Activated CD8-positive, alpha-beta T cell treated with anti-CD3 and anti-CD28 coated beads for 36 hours (primary cell): ENCODE measurements at places on chromosomes 11 and 22. TPM values are rescaled to one million over a fixed set of nuclear protein-coding genes. Genes with fewer than 3 reads are reported as not detected.

DNA sequence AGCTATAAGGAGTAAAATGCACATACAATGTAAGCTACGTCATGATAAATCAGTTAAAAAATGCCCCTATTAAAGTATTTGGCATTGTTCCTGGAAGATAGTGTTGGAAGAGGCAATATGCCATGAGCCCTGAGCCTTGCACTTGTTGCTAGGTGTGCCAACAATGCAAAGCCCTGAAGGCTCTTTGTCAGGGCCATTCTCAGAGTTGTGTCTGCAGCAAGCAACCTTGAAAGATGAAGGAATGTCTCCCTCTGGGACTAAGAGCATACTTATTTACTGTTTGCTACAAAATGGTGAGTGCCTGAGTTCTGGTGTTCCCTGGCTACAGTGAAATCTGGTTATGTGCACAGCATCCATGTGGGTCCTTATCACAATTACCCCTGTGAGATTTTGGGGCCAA, 322.3 kb upstream of the FAT3 start:
- no peak for DNase-seq
- no peaks in the 10 kb centered on the region for H3K36me3 ChIP-seq
- H3K27ac ChIP-seq = no peak overlapping the region
- H3K4me1 ChIP-seq = no peaks in the 10 kb centered on the region

GRCh38 chr22:32122899-32123298, 36.2 kb downstream of the C22orf42 start:
- H3K27me3 ChIP-seq = no peaks in the 10 kb centered on the region
- H3K36me3 ChIP-seq = no peaks in the 10 kb centered on the region
- H3K4me1 ChIP-seq = peaks cover 7% of the 10 kb centered on the region

GRCh38 chr22:35452351-35452781, 52.4 kb downstream of the MCM5 start:
- no peak overlapping the region for H3K4me3 ChIP-seq
- no peak for DNase-seq
- H3K27ac ChIP-seq = no peak overlapping the region
- peaks cover 2% of the 10 kb centered on the region for H3K4me1 ChIP-seq

- H3K27me3 ChIP-seq = no peaks in the 10 kb centered on the region
- H3K36me3 ChIP-seq = peaks cover 88% of the 10 kb centered on the region
- peak overlapping the region; percentile 97 for H3K27ac ChIP-seq
- H3K4me3 ChIP-seq = peak overlapping the region; percentile 93
- DNase-seq = peak; percentile 94
Observed at GRCh38 chr11:35146074-35146521, 7.1 kb downstream of the CD44 start.

DNA sequence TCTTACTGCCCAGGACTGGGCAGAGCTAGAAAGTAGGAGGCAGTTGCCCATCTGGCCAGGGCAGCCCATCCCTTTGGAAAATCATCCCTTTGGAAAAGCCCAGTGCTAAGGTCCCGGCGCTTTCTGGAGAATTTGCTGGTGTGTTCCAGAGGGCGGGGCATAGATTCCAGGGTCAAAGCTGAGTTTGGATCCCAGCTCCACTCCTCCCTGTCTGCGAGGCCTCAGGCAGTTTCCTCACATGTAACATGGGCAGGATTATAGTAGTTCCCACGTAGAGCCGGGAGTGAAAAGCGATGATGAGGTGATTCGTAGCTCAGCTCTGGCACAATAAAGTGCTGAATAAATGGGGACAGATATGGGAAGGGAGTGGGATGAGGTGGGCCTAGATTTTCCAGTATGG, 31.4 kb upstream of the LRRC10B start:
- H3K36me3 ChIP-seq = peaks cover 6% of the 10 kb centered on the region
- no peak for DNase-seq
- H3K4me1 ChIP-seq = peaks cover 15% of the 10 kb centered on the region

GRCh38 chr22:19717691-19718455, 3.6 kb downstream of the SEPTIN5 start:
- peak overlapping the region; percentile 69 for H3K4me3 ChIP-seq
- peaks cover 6% of the 10 kb centered on the region for H3K4me1 ChIP-seq
- no peaks in the 10 kb centered on the region for H3K36me3 ChIP-seq
- DNase-seq = peak; percentile 79
- H3K27me3 ChIP-seq = peaks cover 28% of the 10 kb centered on the region
- H3K27ac ChIP-seq = no peak overlapping the region

DNA sequence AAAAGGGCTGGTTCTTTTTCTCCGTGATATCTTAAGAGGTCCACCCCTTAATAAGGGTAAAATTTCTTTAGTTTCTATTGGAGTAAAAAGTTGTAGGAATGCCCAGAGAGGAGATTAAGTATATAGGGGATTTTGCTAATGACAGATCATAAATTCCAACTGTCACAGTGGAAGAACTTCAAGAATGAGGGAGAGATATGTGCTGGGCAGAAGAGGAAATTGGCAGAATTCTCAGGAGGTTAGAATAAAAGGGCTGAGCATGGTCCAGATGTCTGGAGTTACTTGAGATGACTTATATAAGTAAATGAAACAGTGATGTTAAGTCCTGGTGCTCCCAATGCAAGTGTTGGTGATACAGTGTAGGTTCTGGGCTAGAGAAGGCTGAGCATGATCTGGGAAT, 417.6 kb upstream of the ARHGAP42 start:
- H3K4me3 ChIP-seq = no peak overlapping the region
- no peaks in the 10 kb centered on the region for H3K36me3 ChIP-seq
- H3K4me1 ChIP-seq = no peaks in the 10 kb centered on the region
- no peaks in the 10 kb centered on the region for H3K27me3 ChIP-seq

Gene MMP12
- not detected for total RNA-seq

Gene ZBTB44
- total RNA-seq = 43.7 TPM

Gene SMCO4
- total RNA-seq = 5.0 TPM

Gene C11orf65
- 1.1 TPM for total RNA-seq

Gene HEPHL1
- not detected for total RNA-seq

Gene GRAP2
- 86.8 TPM for total RNA-seq
